ENCODE measurements at places on chromosomes 3 and 15. TPM values are rescaled to one million over a fixed set of nuclear protein-coding genes. Genes with fewer than 3 reads are reported as not detected.

GRCh38 chr3:123658852-123659206 is 74.0 kb upstream of the HACD2 start:
- H3K4me3 ChIP-seq, result no peak overlapping the region
- H3K27ac ChIP-seq, result peak overlapping the region; percentile 84
- no peak for DNase-seq
- no peaks in the 10 kb centered on the region for H3K27me3 ChIP-seq
- H3K4me1 ChIP-seq, result peaks cover 77% of the 10 kb centered on the region
- no peaks in the 10 kb centered on the region for H3K36me3 ChIP-seq

PP2D1 gene
- total RNA-seq, result not detected

TMEM108 gene
- total RNA-seq, result 0.22 TPM

DNA sequence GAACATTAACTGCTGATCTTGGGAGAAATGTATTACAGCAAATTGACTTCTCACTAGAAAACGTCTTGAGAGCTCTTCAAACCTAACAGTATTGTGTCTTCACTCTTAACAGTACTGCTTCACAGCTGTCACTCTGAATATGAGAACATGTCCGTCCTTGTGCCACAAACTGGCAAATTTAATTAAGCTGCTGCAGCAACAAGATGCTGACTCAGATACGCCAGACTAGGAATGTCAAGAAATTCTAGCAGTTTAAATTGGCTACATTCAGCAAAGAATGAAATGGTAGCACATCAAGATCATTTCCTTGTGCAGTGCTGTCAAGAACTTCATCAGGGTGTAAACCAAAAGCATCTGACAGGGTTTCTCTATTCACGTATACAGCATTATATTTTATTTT is 7.6 kb downstream of the ICE2 start:
- H3K27ac ChIP-seq, result no peak overlapping the region
- no peak for DNase-seq
- H3K36me3 ChIP-seq, result no peaks in the 10 kb centered on the region
- H3K4me1 ChIP-seq, result peaks cover 2% of the 10 kb centered on the region

DNA sequence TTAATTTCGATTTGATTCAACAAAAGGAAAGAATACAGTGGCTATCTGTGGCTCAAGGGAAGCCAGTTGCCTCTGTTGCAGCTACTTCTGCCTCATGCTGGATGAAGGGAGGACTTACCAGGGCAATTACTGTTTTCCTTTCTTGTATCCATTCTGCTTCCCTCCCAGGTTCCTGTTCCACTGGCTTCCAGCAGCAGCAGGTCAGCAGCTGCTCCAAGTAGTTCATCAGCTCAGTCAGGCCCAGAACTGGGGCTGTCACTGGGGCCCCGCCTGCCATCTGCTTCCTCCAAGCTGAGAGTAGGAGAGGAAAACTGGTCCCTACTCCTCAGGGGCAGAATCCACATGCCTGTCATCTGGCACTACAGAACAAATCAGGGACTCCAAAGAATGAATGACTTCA is 48.6 kb upstream of the ULK4 start:
- no peak overlapping the region for H3K27ac ChIP-seq
- H3K36me3 ChIP-seq, result no peaks in the 10 kb centered on the region
- no peak overlapping the region for H3K4me3 ChIP-seq
- no peak for DNase-seq
- H3K27me3 ChIP-seq, result no peaks in the 10 kb centered on the region

FGF7 gene
- 1.1 TPM for total RNA-seq

GRCh38 chr3:139317660-139318430 is 26.0 kb upstream of the MRPS22 start:
- no peaks in the 10 kb centered on the region for H3K4me1 ChIP-seq
- no peak overlapping the region for H3K4me3 ChIP-seq
- no peak overlapping the region for H3K27ac ChIP-seq

CTXND1 gene
- not detected for total RNA-seq

ST3GAL6 gene
- total RNA-seq, result 4.6 TPM

EIF3J gene
- 44.6 TPM for total RNA-seq

TMEM212 gene
- total RNA-seq, result not detected

DNA sequence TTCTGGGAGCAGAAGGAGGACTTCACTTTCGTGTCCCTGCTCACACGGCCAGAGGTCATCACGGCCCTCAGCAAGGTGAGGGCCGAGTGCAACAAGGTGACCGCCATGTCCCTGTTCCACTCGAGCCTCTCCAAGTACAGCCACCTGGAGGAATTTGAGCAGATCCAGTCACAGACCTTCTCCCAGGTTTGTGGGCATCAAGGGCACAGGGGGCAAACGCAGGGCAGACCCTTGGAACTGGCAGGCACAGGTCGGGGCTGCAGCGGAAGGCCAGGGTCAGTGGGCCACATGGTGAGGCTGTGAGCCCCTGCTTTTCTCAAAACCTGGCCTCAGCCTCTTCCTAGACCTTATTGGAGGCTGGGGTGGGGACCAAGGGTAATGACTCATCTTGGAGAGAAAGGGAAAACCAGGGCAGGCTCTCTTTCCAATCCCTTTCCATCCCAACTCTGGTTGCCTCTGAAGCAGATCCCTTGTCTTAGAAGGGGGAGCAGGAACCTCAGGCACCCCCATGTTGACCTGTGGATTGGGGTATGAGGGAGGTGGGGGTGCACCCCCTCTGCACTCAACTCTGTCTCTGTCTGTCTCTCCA is 29.5 kb downstream of the DNAH1 start:
- peaks cover 39% of the 10 kb centered on the region for H3K4me1 ChIP-seq
- no peak overlapping the region for H3K4me3 ChIP-seq
- no peak overlapping the region for H3K27ac ChIP-seq
- no peak for DNase-seq
- H3K36me3 ChIP-seq, result no peaks in the 10 kb centered on the region
- no peaks in the 10 kb centered on the region for H3K27me3 ChIP-seq

TGM4 gene
- not detected for total RNA-seq

DUT gene
- 73.7 TPM for total RNA-seq

GRCh38 chr3:170162630-170163029 is 18.9 kb downstream of the PHC3 start:
- no peaks in the 10 kb centered on the region for H3K27me3 ChIP-seq
- no peak overlapping the region for H3K4me3 ChIP-seq
- no peak for DNase-seq
- no peak overlapping the region for H3K27ac ChIP-seq
- H3K36me3 ChIP-seq, result peaks cover 11% of the 10 kb centered on the region
- H3K4me1 ChIP-seq, result peaks cover 11% of the 10 kb centered on the region

FGF12 gene
- 1.6 TPM for total RNA-seq

- no peak for DNase-seq
- peaks cover 86% of the 10 kb centered on the region for H3K4me1 ChIP-seq
- H3K4me3 ChIP-seq, result no peak overlapping the region
- peak overlapping the region; percentile 97 for H3K27ac ChIP-seq
These were observed 27.0 kb downstream of the ATRIP start for GRCh38 chr3:48473617-48473952.

- no peaks in the 10 kb centered on the region for H3K36me3 ChIP-seq
- H3K27me3 ChIP-seq, result peaks cover 60% of the 10 kb centered on the region
- no peak overlapping the region for H3K4me3 ChIP-seq
- H3K4me1 ChIP-seq, result no peaks in the 10 kb centered on the region
- no peak for DNase-seq
- no peak overlapping the region for H3K27ac ChIP-seq
These were observed 216.0 kb downstream of the TLE3 start for GRCh38 chr15:69881766-69882165.

DNA sequence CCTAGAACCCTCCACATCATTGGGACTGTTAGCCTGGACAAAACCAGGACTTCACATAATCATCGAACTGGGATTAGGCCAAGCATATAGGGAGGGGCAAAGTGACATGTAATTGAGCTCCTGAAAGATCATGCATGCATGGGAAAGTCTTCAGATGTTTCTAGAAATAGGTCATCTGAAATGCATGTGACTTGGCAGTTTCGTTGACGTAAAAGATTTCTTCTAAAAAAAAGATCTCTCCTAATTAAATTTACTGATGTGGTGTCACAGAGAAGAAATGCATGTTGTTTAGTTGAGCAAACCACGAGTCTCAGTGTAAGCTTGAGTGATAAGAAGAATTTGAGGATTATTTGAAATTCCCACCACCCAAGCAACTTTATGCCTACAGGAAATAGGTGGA is 70.0 kb upstream of the LIMD1 start:
- H3K27ac ChIP-seq, result no peak overlapping the region
- H3K4me1 ChIP-seq, result no peaks in the 10 kb centered on the region
- DNase-seq, result no peak
- H3K4me3 ChIP-seq, result no peak overlapping the region
- H3K27me3 ChIP-seq, result no peaks in the 10 kb centered on the region

GRCh38 chr3:66997560-66998112 is 471 bp upstream of the KBTBD8 start:
- no peak for DNase-seq
- H3K27me3 ChIP-seq, result no peaks in the 10 kb centered on the region
- peak overlapping the region; percentile 82 for H3K4me3 ChIP-seq
- H3K27ac ChIP-seq, result no peak overlapping the region
- H3K4me1 ChIP-seq, result peaks cover 7% of the 10 kb centered on the region
- H3K36me3 ChIP-seq, result no peaks in the 10 kb centered on the region

GABRR3 gene
- not detected for total RNA-seq

DNA sequence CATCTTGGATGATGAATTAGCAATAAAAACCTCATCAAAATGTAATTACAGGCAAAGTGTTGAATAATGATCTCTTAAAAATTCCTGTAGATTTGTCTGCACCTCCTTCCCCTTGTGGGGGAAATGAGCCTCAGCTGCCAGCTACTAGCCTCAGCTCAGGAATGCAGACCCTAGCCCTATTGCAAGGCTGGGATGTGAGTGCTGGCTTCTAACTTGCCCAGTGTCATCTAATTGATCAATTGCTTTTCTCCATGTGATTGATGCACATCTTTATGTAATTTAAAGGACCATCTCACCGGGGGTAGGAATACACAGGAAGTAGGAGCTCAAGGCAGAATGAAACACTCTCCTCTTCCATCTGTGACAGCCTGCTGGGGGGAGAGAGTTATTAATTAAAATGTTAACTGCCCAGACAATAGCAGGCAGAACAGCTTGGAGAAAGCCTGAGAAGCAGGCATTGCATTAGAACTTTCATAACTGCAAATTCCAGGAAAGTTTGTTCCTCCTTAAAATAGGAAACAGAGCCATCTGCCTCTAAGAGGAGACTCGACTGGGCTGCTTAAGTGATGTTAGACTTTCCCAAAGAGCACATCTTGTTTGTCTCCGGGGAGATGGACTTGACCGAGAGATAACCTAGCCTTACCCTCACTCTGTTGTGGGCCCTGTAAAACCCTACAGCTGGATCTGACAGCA is 69.6 kb downstream of the LRTM1 start:
- no peaks in the 10 kb centered on the region for H3K36me3 ChIP-seq
- H3K27me3 ChIP-seq, result no peaks in the 10 kb centered on the region
- peaks cover 3% of the 10 kb centered on the region for H3K4me1 ChIP-seq
- no peak for DNase-seq
- no peak overlapping the region for H3K27ac ChIP-seq
